A549 treated with AZD2906 at 1 μM for 4 hours (cell line): ENCODE measurements at places on chromosomes 5 and 9. TPM values are rescaled to one million over a fixed set of nuclear protein-coding genes. Genes with fewer than 3 reads are reported as not detected.

Gene OMD
- not detected in 5 replicates for total RNA-seq

Gene C9orf152
- total RNA-seq: 0.17 to 0.33 TPM (median 0.19 TPM) in 5 replicates

Gene ACER2
- 2.6 to 3.2 TPM (median 2.9 TPM) in 5 replicates for total RNA-seq

Gene FCHO2
- total RNA-seq: 14.2 to 16.0 TPM (median 15.4 TPM) in 5 replicates

Gene DBH
- not detected in 5 replicates for total RNA-seq

Gene PTPRD
- 0.13 to 0.49 TPM (median 0.26 TPM) in 5 replicates for total RNA-seq

Gene BRINP1
- total RNA-seq: 0.15 to 0.25 TPM (median 0.18 TPM) in 5 replicates

Gene HAPLN1
- total RNA-seq: not detected in 5 replicates

Gene FIBCD1
- 14.3 to 27.2 TPM (median 25.1 TPM) in 5 replicates for total RNA-seq

Gene ZBED3
- total RNA-seq: 3.9 to 5.3 TPM (median 4.2 TPM) in 5 replicates

Gene ECSCR
- not detected in 5 replicates for total RNA-seq
